ENCODE measurements at places on chromosomes 4 and X.

GRCh38 chr4:140769209-140769608, 13.0 kb upstream of the TBC1D9 start:
- no peak for DNase-seq

GRCh38 chr4:139214039-139214534, 37.1 kb upstream of the ELF2 start:
- DNase-seq = no peak

DNA sequence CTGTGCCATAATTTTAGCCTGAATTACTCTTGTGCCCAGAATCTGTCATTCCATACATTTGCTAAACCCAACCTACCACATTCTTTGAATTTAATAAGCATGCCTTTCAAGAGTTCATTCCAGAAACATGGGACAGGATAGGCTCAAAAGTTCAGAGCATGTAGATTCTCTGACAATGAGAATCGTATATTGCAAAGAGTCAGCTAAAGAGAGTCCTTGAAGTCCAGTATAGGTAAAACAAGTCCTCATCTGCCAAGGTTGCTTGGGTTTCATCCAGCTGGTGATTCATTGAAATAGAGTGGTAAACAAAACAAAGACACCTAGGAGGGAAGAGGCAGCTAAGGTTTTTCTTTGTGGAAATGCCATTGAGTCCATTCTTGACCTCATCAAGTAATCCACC, 249.3 kb upstream of the DIPK2B start:
- DNase-seq = no peak

DNA sequence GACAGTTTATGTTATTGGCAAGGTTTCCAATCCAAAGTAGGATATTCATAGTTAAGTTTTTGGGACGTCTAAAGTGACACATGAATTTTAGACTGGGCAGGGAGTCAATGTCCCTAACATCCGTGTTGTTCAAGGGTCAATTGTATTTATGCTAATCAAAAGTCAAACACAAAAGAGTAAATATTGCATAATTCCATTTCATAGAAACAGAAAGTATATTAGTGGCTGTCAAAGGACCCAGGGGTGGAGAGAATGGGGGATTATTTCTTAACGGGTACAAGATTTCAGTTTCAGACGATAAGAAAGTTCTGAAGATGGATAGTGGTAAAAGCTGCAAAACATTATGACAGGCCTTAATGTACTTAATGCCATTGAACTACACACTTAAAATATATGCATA, 971.8 kb upstream of the AGA start:
- DNase-seq = no peak

- DNase-seq = no peak
Observed at GRCh38 chr4:102828497-102828808, 1.1 kb upstream of the UBE2D3 start.

DNA sequence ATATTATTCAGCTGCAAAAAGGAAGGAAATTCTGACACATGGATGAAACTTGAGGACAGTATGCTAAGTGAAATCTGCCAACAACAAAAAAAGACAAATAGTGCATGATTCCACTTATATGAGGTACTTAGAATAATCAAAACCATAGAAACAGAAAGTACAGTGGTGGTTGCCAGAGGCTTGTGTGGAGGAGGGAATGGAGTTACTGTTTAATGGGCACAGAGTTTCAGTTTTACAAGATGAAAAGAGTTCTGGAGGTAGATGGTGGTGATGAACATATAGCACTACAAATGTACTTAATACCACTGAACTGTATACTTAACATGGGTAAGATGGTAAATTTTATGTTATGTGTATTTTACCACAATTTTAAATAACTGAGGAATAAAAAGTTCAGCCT, 212.0 kb upstream of the KLF3 start:
- no peak for DNase-seq

DNA sequence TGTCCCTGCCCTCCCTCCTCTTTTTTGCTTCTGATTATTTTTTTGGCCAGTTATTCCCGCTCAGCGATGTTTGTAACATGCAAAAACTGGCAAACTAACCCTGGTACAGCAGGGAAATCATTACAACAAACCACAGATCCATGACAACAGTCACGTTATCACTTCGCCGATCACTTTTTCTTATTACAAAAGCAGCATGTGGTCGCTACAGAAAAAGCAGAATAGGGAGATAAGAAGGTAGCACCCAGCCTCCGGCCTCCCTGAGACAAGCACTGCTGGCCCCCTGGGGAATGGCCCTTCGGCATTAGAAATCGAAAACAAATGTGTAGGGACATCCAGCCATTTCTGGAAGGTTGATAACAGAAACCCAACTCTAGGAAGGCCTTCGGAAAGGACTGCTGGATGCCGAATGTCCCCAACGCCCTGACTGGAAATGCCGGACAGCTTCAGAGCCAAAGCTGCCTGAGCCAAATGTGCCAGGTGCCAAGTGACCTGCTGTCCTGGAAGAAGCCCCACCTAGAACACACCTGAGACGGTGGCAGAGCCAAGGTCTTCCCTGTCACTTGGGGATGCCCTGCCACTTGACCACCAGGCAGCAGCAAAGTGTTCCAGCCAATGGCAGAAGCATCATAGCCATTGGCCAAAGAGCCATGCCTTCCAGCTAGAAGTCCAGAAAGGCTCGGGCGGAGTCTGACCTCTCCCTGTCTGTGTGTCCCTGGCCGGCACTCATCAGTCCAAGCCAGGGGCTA, 2.9 kb downstream of the IDH3G start:
- no peak for DNase-seq

GRCh38 chr4:180541678-180542077, 1701.5 kb upstream of the TENM3 start:
- no peak for DNase-seq

- DNase-seq = no peak
Observed at GRCh38 chr4:115770046-115770543, 656.7 kb upstream of the NDST4 start.

DNA sequence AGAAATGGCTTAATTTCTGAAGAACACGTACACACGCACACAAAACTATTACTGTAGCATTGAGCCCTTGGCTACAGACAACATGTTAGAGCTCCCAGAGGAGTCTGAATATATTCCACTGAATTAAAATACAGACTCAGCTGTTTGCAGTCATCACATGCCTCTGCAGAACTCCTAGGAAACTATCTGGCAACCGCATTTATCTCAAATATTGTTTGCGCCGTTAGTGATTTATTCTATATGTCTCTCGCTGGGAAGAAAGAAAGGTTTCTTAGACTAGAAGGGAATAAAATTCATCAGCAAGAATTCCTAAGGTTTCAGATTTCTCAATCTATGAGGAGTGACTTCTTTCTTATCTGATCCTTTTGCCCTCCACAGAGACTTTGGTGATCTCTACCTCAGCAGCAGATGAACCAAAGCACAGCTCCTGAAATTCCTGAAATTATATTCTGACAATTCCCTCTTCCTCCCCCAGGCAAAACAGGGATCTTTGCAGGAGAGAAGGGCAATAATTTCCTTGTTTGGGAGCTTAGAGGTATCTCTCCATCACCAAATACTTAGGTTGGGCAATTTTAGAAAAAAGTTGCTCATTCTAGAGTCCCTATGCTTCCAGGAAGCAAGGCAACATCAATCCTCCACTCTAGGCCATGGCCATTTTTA, 199.2 kb downstream of the APBB2 start:
- no peak for DNase-seq

DNA sequence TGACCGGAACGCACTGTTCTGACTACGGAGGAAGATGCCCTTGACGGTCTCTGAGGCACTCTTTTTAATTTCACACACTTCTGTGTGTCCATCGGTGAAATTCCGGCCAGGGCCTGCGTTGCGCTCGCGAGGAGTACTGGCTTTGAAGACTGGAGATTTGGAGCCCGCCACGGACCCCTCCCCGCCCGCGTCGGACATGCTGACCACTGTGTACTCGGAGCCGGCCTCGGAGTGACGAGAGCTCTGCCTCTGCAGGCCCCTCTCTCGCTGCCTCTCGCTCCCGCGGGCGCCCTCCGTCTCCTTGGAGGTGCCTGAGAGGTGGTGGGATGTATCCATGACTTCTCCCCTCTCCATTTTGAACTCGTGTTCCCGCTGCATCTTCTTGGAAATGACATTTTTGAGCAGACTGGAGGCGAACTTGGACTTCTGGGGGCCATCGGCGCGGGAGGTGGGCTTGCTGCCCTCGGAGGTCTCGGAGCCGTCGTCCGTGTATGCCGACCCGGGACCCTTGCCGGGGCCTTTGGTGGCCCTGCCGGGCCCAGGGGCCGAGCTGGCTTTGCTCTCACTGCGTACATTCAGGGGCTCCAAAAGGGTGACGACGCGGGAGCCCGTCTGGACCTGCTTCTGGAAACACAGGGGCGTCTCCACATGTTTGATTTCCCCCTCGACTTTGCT, 5.7 kb downstream of the C4orf54 start:
- no peak for DNase-seq

DNA sequence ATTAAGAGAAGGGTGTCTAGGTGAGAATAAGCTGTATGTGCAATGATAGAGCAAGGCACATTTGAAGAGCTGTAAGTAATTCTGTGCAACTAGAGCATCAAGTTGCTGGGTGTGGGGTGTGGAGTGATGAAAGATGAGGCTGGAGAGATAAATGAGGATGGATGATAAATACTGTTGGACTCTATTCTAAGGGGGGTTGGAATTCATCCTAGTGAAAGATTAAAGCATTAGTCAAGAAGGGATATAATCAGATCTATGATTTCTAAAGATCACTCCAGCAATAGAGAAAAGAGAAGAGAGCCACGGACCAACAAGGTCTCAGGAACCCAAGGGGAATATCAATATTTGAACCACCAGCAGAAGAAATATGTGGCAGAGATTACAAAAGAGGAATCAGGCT, 415.0 kb upstream of the RPS6KA3 start:
- DNase-seq = no peak

- no peak for DNase-seq
Observed at GRCh38 chrX:12309744-12310076, 171.4 kb downstream of the FRMPD4 start.

- no peak for DNase-seq
Observed at GRCh38 chr4:153789741-153790499, 1.0 kb upstream of the SFRP2 start.

DNA sequence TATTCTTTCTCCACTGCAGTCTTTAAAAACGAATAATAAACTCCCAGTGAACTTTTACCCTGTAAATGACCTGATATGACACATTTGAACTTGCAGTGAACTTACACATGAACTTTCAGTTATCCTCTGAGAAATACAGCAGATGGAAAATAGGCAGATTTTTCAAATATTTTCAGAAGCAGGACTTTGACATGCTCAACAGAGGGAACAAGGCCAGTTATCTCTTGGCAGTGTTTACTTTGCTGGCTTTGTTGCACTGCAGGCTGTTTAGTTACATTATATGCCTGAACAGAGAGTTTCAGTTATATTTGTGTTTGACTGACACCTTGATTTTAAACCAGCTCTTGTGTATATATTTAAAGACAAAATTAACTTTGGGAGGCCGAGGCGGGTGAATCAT, 47.6 kb upstream of the FGG start:
- DNase-seq = no peak

- no peak for DNase-seq
Observed at GRCh38 chr4:156527237-156527993, 444.2 kb downstream of the PDGFC start.

DNA sequence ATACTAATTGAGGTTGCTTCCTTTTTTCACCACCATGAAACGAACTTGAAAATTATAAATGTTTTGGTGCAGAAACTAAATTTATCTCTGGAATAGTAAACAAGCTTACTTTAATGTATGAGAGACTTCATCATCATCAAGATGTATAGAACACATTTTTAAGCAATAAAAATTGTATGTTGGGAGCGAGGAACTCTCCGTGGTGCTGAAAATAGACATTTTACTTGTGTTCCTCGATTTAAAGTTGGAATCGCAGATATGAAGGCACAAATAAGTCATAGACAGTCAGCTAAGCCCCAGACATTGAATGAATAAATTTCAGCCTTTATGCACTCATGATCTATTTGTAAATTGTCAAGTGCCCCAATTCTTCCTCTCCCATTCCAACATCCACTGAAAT, 310.7 kb downstream of the STK32B start:
- DNase-seq = no peak

DNA sequence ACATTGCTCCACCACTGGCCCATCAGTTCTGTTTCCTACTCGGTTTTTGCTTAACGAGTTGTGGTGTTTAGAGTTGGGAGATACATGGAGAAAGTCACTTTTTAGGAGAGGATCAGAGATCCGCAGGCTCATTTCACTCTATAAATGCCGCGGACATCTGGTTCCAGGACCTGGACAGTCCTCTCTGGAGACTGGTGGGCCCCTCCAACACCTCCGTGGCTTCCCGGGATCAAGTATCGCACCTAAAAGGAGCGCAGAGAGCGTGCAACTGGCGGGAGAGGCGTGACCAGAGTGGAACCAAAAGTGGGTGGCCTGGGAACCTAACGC, 9.9 kb upstream of the CLTRN start:
- no peak for DNase-seq

- DNase-seq = no peak
Observed at GRCh38 chr4:15550491-15550890, 80.8 kb downstream of the CC2D2A start.

DNA sequence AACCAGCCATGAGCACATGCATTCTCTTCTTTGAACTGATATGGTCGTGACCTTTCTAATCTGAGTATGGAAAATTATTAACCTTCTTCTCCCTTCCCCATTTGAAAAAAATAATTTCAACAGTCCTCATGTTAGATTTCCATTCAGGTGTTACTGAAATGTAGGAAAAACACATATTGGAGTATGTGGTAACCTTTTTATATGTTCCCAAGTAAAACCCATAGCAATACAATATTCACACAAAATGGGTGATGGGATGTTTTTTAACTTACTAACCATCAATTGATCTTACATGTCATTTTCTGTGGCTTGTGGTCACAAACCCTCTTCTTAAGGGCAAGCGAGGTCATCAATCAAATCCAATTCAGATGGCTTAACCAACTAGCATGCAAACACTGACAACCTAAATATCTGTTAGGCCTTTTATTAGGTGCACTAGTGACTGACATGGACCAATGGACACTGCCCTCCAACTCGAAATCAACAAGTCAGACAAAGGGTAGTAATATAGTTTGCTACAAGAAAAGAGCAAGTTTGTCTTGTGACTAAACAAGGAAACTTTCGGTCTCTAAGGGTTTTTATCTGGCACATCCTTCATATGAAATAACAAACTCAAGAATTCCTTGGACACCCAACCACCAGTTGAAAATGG, 74.3 kb downstream of the CAMK2D start:
- DNase-seq = no peak

- DNase-seq = no peak
Observed at GRCh38 chr4:135371137-135371536, 1169.5 kb upstream of the PABPC4L start.

DNA sequence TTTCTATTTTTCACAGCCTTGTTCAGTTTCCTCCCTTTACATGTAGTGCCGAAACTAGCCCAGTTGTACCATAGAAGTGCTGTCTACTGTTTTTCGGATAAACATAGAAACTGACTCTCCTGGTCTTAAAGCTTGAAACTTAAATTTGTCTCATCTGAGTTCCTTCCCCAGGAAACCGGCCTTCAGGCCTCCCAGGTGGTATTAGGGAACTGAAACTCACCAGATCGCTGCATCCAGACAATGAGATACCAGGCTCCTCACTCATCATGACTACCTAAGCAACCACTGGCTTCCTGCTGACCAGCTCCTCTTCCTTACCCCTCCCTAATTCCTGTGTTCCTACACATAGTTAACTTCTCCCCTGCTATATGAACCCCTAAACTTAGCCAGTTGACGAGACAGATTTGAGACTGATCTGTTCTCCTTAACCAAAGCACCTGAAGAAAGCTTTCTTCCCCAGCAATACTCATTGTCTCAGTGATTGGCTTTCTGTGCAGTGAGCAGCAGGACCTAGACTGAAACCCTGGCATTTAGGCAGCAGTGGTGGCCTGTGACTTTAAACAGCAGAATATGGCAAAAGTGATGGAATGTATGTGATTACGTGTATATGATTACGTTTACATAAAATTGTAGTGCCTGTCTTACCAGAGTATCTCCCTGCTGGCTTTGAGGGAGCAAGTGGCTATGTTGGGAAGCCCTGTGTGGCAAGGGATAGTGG, 959.1 kb upstream of the LCORL start:
- no peak for DNase-seq

All from T-helper 9 cell (primary cell).